ENCODE measurements at places on chromosomes 12 and 14.
A peak's percentile ranks its signal among the peaks of the same experiment; 100 is the strongest.

DNA sequence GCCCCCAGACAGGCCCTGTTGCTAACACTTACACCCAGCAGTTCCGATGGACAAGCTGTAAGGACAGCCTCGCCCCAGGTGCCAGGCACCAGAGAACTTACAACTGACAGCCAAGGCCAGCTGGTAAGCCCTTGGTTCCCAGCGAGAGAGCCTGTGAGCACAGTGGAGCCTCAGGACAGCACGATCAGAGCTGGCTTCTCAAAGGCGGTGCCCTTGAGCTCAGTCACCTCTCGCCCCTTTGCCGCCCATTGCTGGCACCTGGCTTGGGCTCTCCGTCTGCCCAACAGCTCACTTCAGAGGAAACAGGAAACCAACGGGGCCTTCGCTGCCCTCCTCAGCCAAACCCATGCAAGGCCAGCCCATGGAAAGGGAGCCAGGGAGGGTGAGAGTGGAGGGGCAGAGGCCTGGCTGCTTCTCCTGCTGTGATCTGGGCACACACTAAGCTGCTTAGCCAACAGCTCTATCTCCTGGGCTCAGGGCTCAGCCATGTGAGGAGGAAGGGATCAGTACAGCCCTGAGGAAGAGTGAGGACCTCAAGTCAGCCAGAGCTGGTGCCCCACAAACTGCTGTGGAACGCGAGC lies 98.5 kb downstream of the SINHCAF start:
- no peak for DNase-seq
- H3K36me3 ChIP-seq, result no peaks in the 10 kb centered on the region
- peaks cover 2% of the 10 kb centered on the region for H3K27me3 ChIP-seq
- no peak overlapping the region for H3K27ac ChIP-seq
- no peaks in the 10 kb centered on the region for H3K4me1 ChIP-seq

- no peaks in the 10 kb centered on the region for H3K27me3 ChIP-seq
- no peak for DNase-seq
- peaks cover 5% of the 10 kb centered on the region for H3K36me3 ChIP-seq
- peaks cover 22% of the 10 kb centered on the region for H3K4me1 ChIP-seq
Observed at GRCh38 chr12:26799741-26800140, 33.3 kb downstream of the ITPR2 start.

DNA sequence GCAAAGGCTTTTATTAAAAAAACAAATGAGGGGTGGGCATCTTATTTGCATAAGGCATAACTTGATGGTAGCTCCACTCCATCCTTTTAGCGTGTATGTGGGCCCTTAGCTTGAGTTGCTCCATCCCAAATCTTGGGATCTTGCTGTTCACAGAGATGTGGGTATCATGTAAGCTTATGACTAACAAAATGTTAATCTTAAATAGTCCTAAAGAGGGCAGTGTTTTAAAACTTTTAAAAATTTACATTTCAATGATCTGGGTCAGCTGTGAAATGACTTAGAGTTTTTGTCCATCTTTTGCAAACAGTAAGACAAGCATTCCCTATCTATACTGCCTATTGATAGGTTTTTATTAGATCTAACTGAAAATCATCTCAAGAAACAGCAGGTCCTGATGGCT lies 86.0 kb downstream of the SLCO1A2 start:
- DNase-seq, result no peak
- no peaks in the 10 kb centered on the region for H3K27me3 ChIP-seq
- no peaks in the 10 kb centered on the region for H3K4me1 ChIP-seq
- H3K36me3 ChIP-seq, result no peaks in the 10 kb centered on the region
- H3K27ac ChIP-seq, result no peak overlapping the region
- no peak overlapping the region for H3K4me3 ChIP-seq

DNA sequence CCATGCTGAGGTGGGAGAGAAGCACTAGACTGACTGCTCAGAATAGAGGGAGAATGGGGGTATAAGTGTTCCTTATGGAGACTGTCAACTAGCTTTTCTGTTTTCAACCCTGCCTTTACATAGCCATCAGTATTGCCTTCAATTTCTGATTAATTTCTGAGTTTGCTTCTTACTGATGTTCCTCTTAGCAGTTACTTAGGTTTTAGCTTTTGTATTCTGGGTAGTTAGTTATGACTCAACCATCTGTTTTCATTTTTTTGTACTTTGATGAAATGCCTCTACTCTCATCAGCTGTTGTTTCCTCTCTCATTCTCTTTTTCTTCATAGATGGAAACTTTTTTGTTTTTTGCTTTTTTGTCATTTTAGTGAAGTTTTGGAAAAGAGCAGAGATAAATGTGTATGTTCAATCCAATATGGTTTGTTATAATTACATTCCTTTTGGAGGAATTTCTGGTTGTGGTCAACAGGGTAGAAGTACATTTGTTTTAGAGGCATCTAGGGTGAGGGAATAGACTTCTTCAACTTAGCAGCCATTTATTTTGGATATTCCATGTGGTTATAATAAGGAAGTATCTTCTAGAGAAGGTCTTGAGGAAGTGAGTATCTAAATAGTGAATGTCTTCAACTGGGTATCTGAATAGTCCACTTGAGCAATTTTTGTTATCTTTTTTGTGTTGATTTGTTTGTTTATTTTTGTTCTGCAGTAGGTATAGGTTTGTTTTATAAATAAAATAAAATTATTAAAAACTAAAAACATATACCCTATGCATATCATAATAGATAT lies 29.6 kb downstream of the PMCH start:
- no peak overlapping the region for H3K4me3 ChIP-seq
- no peak overlapping the region for H3K27ac ChIP-seq
- no peaks in the 10 kb centered on the region for H3K36me3 ChIP-seq
- H3K4me1 ChIP-seq, result no peaks in the 10 kb centered on the region
- DNase-seq, result no peak

- DNase-seq, result no peak
- no peaks in the 10 kb centered on the region for H3K4me1 ChIP-seq
- no peak overlapping the region for H3K4me3 ChIP-seq
- H3K36me3 ChIP-seq, result peaks cover 38% of the 10 kb centered on the region
- H3K27ac ChIP-seq, result no peak overlapping the region
- no peaks in the 10 kb centered on the region for H3K27me3 ChIP-seq
Observed at GRCh38 chr12:50699940-50700339, 64.0 kb upstream of the ATF1 start.

DNA sequence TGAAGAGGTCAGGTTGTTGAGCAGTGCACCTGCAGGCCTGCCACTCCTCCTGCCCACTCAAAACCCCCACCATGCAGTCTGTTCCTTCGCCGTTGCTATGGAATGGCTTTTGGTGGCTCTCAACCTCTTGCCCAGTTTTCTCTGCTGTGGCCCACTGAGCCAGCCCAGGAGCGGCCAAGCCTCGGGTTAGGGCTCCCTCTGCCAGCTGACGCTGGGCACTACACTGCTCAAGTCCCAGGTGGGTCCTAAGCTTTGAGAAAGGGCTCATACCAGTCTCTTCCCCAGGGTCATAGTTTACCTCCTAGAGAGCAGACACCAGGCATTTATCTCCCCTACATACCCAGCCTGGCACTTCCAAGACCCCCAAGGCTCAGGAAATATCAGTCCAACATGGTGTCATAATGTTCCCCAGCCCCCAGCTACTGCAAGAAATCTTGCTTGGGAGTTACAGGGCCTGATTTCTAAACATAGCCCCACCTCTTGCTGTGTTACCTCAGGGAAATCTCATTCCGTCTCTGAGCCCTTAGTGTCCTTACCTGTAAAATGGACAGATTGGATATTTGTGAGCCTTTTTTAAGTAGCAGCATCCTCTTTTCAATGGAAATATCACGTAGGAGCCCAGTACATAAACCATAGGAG lies 59.4 kb downstream of the TSPAN11 start:
- no peak overlapping the region for H3K4me3 ChIP-seq
- DNase-seq, result no peak
- H3K27ac ChIP-seq, result no peak overlapping the region
- no peaks in the 10 kb centered on the region for H3K36me3 ChIP-seq
- H3K27me3 ChIP-seq, result peaks cover 3% of the 10 kb centered on the region

- H3K36me3 ChIP-seq, result peaks cover 2% of the 10 kb centered on the region
- H3K4me3 ChIP-seq, result peak overlapping the region; percentile 83
- H3K4me1 ChIP-seq, result peaks cover 31% of the 10 kb centered on the region
Observed at GRCh38 chr14:75127903-75128595, 1.2 kb upstream of the NEK9 start.

GRCh38 chr12:121827351-121828099 lies 23.7 kb downstream of the SETD1B start:
- peaks cover 5% of the 10 kb centered on the region for H3K4me1 ChIP-seq
- no peak for DNase-seq
- peaks cover 40% of the 10 kb centered on the region for H3K36me3 ChIP-seq

- no peak overlapping the region for H3K4me3 ChIP-seq
- no peak for DNase-seq
- peaks cover 11% of the 10 kb centered on the region for H3K27me3 ChIP-seq
- H3K27ac ChIP-seq, result no peak overlapping the region
- H3K4me1 ChIP-seq, result no peaks in the 10 kb centered on the region
- H3K36me3 ChIP-seq, result peaks cover 2% of the 10 kb centered on the region
Observed at GRCh38 chr14:101495827-101496775, 65.2 kb upstream of the DIO3 start.

- H3K4me1 ChIP-seq, result peaks cover 16% of the 10 kb centered on the region
- no peak overlapping the region for H3K4me3 ChIP-seq
- DNase-seq, result no peak
- H3K27me3 ChIP-seq, result no peaks in the 10 kb centered on the region
Observed at GRCh38 chr14:72830786-72831594, 62.9 kb downstream of the DPF3 start.

DNA sequence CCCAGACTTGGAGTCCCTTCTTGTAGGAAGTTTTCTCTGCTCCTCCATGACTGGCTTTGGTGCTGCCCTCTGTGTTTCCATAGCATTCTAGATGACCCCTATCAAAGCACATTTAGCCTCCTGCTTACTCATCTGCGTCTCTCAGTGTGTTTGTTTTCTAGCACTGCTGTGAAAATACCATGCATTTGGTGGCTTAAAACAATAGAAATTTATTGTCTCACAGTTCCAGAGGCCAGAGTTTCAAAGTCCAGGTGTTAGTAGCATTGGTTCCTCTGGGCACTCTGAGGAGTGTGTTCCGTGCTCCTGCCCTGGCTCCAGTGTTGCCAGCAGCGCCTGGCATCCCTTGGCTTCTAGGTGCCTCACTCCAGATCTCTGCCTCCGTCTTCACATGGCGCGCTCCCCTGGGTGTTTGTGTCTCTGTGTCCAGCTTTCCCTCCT lies 86.1 kb downstream of the CACNA1C start:
- H3K4me3 ChIP-seq, result no peak overlapping the region
- H3K4me1 ChIP-seq, result no peaks in the 10 kb centered on the region
- H3K27ac ChIP-seq, result no peak overlapping the region
- H3K36me3 ChIP-seq, result peaks cover 1% of the 10 kb centered on the region
- peaks cover 12% of the 10 kb centered on the region for H3K27me3 ChIP-seq

DNA sequence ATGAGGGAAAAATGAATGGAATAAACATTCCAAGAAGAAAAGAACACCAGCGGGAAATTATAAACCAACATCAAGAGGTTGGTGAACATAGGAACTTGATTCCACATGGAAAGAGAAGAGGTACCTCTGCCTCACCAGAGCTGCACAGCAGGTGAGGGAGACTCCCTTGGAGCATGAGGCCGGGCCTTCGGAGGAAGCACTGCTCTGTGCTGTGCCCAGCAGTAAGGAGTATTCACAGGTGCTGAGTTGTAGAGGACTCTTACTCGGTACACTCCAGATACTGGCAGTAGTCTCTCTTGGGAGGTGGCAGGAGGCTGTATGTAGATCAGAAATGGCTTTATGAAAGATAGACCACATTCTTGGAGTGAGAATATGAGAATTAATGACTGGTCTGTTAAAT lies 76.0 kb downstream of the NPAS3 start:
- H3K36me3 ChIP-seq, result no peaks in the 10 kb centered on the region
- H3K27ac ChIP-seq, result no peak overlapping the region
- H3K27me3 ChIP-seq, result no peaks in the 10 kb centered on the region
- H3K4me3 ChIP-seq, result no peak overlapping the region
- no peak for DNase-seq

DNA sequence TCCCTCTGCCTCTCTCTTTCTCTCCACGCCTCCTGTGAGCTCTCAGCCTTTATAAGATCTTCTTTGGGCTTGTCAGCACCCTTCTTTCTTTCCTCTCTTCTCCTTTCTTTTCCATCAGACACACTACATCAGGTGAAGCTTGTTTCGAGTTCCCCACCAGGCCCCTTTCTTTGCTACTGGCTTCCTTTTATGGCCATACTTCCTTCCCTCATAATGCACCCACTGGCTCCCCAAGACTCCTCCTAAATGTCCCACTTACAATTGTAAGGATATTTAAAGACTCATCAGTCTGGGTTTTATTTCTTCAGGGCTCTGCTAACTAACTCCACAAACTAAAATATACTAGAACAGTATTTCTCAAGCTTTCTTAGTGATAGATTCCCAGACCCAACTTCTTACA lies 3.5 kb upstream of the RNU6-8 start:
- H3K4me1 ChIP-seq, result peaks cover 26% of the 10 kb centered on the region
- no peaks in the 10 kb centered on the region for H3K36me3 ChIP-seq
- no peak for DNase-seq

GRCh38 chr12:50597200-50598195 lies 92.7 kb downstream of the DIP2B start:
- peak overlapping the region; percentile 77 for H3K27ac ChIP-seq
- H3K4me3 ChIP-seq, result peak overlapping the region; percentile 72
- H3K4me1 ChIP-seq, result peaks cover 36% of the 10 kb centered on the region
- DNase-seq, result peak; percentile 8
- peaks cover 11% of the 10 kb centered on the region for H3K36me3 ChIP-seq

GRCh38 chr12:20646239-20646827 lies 48.8 kb upstream of the SLCO1C1 start:
- no peaks in the 10 kb centered on the region for H3K4me1 ChIP-seq
- no peak for DNase-seq
- no peaks in the 10 kb centered on the region for H3K27me3 ChIP-seq
- no peaks in the 10 kb centered on the region for H3K36me3 ChIP-seq
- no peak overlapping the region for H3K27ac ChIP-seq

GRCh38 chr14:74508292-74508731 lies 14.7 kb downstream of the ISCA2 start:
- H3K27me3 ChIP-seq, result peaks cover 18% of the 10 kb centered on the region
- no peak for DNase-seq
- H3K27ac ChIP-seq, result no peak overlapping the region
- no peak overlapping the region for H3K4me3 ChIP-seq
- H3K36me3 ChIP-seq, result no peaks in the 10 kb centered on the region
- peaks cover 18% of the 10 kb centered on the region for H3K4me1 ChIP-seq

DNA sequence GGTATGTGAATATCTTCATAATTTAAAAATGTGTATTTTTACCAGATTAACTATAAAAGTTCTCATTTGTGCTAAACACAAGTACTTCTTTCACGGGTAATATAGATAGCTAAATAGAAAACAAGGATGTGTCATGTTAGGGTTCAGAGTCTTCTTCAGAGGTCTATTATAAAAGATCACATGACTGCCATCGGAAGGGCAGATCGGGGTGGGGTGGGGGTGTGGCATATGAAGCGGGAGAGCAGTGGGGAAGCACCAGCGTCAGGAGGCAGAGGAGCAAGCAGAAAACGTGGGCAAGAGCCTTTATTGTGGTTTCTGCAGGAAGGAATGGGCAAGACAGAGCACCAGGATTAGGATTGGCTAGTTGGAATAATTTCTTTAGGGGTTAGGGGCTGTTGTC lies 63.7 kb upstream of the DNM1L start:
- H3K27ac ChIP-seq, result no peak overlapping the region
- no peaks in the 10 kb centered on the region for H3K4me1 ChIP-seq
- no peaks in the 10 kb centered on the region for H3K36me3 ChIP-seq
- H3K4me3 ChIP-seq, result no peak overlapping the region

GRCh38 chr12:95197636-95198035 lies 19.6 kb downstream of the FGD6 start:
- H3K36me3 ChIP-seq, result no peaks in the 10 kb centered on the region
- no peak for DNase-seq
- H3K4me3 ChIP-seq, result no peak overlapping the region
- H3K4me1 ChIP-seq, result peaks cover 11% of the 10 kb centered on the region
- H3K27me3 ChIP-seq, result peaks cover 4% of the 10 kb centered on the region
